ENCODE measurements at places on chromosomes 11 and 22.

GRCh38 chr11:36162883-36163434, 126.3 kb downstream of the COMMD9 start:
- DNase-seq, result no peak

GRCh38 chr22:24161909-24162308, 19.4 kb upstream of the SUSD2 start:
- DNase-seq, result peak; percentile 38

GRCh38 chr11:86802601-86803051, 2.3 kb downstream of the PRSS23 start:
- DNase-seq, result no peak

DNA sequence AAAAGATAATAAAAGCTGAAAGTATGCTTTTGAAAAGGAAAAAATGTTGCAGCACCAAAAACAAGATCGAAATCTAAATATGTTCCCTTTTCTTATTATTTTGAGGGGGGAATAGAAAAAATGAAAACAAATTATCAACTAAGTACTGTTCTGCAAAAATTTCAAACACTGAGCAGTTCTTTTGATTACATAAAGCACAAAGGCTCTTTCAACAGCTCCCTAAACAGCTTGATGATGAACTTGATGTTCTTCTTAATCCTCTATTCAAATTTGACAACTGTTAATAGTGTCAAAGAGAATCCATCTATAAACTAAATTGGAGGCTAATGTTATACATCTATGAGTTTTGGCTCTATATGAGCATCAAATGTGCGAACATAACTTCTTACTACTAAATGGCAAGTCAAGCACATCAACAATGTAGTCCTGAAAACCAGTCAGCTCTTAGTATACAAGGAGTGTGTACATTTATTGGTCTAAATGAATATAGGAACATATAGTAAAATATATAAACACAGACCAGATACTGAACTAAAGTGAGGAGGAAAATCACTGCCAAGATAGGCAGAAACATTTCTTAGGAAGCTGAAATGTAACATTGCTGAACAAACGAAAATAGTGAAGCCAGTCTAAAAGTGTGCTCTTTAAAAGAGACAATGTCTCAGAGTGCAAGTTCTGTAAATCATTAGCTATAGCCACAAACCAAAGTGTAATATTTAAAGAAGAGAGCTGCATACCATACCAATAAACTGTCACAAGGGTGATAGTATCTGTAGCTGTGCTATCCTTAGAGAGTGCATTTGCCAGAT, 94.3 kb downstream of the SOX6 start:
- DNase-seq, result no peak

- DNase-seq, result no peak
Measured at GRCh38 chr11:123200264-123200663, 5.2 kb upstream of the CLMP start.

GRCh38 chr11:40292721-40293508, 1166.5 kb downstream of the LRRC4C start:
- peak; percentile 55 for DNase-seq

- no peak for DNase-seq
Measured at GRCh38 chr11:9091044-9091922, at the start of gene SCUBE2. SCUBE2 (minus strand) TSS chr11:9091599; CDS start chr11:9091528, 71 bp downstream.

GRCh38 chr11:132112846-132113245, 742.4 kb downstream of the NTM start:
- no peak for DNase-seq

DNA sequence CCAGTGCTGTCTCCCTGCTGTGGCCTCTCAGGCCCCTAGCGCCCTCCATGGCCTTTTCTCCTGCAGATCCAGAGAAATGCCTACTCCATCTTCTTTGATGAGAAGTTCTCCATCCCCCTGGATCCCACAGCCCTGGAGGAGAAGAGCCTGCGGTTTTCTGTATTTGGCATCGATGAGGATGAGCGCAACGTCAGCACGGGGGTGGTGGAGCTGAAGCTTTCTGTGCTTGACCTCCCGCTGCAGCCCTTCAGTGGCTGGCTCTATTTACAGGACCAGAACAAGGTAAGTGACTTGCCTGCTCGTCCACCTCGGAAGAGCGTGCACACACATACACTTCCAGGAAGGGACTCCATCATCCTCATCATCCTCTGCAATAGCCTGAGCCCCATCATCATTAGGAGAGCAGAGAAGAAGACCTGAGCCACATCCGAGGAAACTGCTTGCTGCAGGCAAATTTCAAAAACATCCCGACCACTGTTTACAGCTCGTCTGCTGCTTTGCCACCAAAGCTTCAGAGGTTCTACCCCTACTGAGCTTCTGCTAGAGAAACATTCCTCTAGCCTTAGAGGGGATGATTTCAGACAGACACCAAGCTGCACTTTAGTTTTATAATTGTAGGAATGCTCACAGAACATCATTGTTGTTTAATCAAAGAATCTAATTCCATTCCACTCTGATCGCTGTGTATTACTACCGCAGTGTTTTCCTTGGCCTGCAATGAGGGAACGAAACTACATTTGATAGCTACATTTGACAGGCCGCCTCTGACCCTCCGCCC, 12.9 kb upstream of the RHOD start:
- no peak for DNase-seq

- peak; percentile 78 for DNase-seq
Measured at GRCh38 chr11:57761301-57762234, at the start of gene CTNND1. CTNND1 (plus strand) TSS chr11:57761802; CDS start chr11:57791479, 29,677 bp downstream.

DNA sequence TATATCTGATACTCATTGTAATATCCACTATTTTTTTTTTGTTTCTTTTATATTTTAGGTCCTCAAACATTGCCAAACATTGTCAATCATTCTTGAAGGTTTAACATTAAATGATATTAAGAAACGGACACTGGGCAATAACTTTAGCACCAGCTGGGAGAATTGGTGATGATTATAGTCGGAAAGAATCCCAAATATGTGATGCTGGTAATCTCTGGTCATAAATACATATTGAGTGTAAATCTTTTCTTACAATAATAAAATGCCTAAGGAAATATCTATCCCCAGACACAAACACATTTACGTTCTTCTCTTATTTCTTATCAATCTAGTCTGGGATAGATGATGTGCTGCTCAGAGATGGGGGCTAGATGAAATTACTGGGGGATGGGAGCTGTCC, 25.2 kb downstream of the OR51E2 start:
- no peak for DNase-seq

Measured in pancreas (tissue), 10 donors.